ENCODE measurements at places on chromosomes 3 and 15. TPM values are rescaled to one million over a fixed set of nuclear protein-coding genes. Genes with fewer than 3 reads are reported as not detected.

Gene GCSAM
- 5.3 TPM for total RNA-seq

Gene SLC38A3
- total RNA-seq = not detected

Gene GRK7
- total RNA-seq = not detected

Gene LIPC
- total RNA-seq = 1.5 TPM

Gene MKRN2OS
- not detected for total RNA-seq

Gene MYLK
- 0.14 TPM for total RNA-seq

Gene PSMD2
- total RNA-seq = 328 TPM

Gene LYZL4
- not detected for total RNA-seq

Gene ZNF385D
- not detected for total RNA-seq

Gene LRRC2
- total RNA-seq = not detected

GRCh38 chr3:183878071-183878470 is 6.6 kb downstream of the PARL start:
- no peak for DNase-seq

GRCh38 chr15:85688711-85689110 is 106.0 kb downstream of the KLHL25 start:
- DNase-seq = no peak

DNA sequence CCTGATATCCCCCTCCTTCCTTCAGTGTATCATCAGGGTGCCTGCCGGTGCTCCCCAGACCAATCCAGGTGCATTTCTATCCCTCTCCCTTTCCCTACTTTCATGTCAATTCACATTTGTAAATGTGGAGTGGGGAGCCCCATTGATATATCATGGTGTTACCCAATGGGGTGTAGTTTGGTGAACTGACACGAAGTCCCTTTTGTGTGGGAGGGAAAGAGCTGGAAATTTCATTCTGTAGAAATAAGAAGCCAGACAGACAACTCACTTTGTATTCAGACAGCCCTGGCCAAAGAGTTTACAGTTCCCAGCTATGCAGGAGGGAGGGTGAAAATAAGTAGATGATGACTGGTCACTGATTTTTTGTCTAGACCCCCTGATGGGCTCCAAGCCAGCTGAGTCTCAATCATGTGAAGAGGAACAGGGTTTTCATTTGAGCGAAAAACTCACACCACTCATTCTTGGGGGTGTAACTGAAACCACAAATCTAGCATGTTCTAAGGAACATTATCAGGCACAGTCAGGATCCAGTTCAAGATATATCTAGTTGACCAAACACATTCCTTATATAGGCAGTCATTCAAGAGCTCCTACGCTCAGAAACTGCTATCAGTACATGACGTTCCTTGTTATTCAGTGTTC is 58.9 kb downstream of the LMCD1 start:
- DNase-seq = no peak

DNA sequence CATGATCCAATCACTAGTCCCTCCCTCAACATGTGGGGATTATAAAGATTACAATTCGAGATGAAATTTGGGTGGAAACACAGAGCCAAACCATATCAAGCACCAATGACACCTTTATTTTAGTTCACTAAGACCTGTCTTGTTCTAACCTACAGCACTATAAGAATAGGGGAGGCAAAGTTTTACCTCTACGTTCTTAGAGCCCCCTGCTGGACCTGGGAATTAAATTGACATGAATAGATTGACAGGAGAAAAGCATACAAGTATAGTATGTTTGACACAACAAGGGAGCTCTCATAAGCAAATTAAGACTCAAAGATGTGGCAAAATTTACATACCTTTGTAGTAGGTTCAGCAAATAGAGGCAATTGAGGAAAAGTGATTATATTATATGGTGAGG is 974.4 kb upstream of the ALCAM start:
- DNase-seq = no peak

- DNase-seq = no peak
These were observed 59.2 kb upstream of the KLF13 start for GRCh38 chr15:31267161-31268107.

DNA sequence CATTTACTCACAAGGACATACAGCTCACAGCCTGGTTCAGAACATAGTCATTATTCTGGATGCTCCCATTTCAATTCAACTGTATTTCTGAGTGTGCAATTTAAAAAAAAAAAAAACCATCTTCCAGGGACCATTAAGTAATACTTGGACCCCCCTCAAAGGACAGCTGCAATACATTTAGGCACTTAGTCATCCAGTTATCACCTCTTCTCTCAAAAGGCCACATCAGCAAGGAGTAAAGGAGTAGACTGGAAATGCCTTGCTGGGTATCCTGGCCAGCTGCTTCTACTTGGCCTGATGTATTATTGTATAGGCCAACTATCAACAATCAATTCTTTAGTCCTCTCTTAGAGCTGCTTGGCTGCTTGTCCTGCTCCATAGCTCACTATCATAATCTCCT is 211.4 kb upstream of the SETMAR start:
- DNase-seq = no peak

DNA sequence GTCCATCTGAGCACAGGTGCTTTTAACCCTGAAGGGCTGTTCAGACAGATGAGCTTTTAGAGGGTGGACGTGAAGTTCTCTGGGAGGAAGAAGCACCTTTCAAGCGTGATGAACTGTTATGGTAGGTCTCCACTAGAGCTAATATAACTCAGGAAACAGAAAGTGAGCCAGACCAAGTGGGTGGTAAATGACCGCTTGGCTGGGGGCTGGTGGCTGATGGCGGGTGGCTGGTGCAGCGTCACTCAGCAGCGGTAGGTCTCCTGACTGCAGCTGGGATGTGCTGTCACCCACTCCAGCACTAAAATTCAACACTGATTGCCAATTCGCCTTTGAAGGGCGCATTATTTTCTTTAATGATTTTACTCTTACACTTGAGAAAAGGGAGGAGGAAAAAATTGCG is 31.2 kb upstream of the LACTB start:
- DNase-seq = no peak

DNA sequence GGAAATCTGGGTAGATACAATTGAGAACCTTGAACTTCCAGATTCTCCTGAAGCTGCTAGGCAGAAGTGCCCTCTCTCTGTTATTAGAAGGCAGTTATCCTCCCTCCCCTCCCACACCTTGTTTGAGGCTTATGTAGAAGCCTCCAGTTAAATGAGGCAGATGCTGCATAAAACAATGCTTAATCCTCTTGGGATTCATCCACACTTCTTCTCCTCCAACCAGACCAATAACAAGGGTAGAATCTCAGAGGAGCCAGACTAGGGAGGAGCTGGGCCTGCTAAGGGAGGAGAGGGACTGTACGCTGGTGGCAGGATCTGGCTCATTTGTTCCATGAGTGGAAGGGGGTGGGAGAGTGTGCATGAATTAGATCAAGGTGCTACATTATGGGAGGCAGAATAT is 88.3 kb upstream of the PRR23C start:
- no peak for DNase-seq

- DNase-seq = no peak
These were observed 5.9 kb upstream of the TMEM44 start for GRCh38 chr3:194638991-194639605.

GRCh38 chr15:83848315-83849050 is 194.6 kb downstream of the ADAMTSL3 start:
- DNase-seq = no peak

DNA sequence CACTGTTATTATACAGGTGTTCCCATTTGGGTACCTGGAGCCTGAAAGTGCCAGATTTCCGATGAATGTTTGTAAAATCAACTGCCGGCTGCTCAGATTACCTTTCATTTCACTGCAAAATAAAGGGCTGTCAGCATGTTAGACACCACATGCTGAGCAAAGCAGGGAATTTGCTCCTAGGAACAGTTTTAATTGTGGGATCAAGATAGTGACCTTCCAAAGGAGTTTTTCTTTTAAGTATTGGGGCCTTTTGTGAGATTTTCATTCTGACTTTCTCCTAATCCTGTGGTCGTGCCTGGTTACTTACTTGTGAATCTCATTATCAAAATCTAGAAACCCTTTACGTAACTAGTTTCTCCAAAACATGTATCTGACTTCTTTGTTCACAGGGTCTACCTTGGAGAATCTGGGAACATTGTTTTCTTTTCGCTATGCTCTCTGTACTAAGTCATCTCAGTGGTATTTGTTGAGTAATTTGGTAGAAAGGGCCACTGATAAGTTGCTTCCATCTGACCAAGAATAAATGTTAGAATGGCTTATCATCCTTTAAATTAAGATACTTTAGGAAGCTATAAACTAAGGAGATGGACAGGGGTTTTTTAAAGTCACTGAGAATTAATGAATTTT is 40.8 kb upstream of the LRTM1 start:
- DNase-seq = no peak

DNA sequence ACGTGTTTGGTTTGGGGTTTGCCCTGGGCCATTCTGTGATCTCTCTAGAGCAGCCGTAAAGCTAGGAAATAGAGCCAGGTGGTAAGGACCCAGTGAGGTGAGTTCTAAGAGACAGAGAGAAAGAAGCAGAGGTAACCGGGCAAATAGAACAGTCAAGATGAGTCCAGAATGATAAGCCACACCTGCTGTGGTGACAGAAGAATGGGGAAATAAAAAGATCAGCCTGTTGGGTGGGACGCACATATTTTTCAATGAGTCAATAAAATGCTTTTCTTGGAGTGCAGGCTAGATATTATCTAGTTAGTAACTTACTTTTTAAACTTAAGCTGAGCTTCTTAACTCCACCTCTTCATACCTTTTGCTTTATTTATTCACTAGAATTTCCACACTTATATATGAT is 135.0 kb downstream of the NFKBIZ start:
- DNase-seq = no peak

GRCh38 chr15:42349186-42349585 is 10.1 kb upstream of the CAPN3 start:
- DNase-seq = no peak

- DNase-seq = no peak
These were observed 63.6 kb downstream of the AAGAB start for GRCh38 chr15:67190813-67191212.

- no peak for DNase-seq
These were observed 8.8 kb upstream of the TTBK2 start for GRCh38 chr15:42929306-42929848.

DNA sequence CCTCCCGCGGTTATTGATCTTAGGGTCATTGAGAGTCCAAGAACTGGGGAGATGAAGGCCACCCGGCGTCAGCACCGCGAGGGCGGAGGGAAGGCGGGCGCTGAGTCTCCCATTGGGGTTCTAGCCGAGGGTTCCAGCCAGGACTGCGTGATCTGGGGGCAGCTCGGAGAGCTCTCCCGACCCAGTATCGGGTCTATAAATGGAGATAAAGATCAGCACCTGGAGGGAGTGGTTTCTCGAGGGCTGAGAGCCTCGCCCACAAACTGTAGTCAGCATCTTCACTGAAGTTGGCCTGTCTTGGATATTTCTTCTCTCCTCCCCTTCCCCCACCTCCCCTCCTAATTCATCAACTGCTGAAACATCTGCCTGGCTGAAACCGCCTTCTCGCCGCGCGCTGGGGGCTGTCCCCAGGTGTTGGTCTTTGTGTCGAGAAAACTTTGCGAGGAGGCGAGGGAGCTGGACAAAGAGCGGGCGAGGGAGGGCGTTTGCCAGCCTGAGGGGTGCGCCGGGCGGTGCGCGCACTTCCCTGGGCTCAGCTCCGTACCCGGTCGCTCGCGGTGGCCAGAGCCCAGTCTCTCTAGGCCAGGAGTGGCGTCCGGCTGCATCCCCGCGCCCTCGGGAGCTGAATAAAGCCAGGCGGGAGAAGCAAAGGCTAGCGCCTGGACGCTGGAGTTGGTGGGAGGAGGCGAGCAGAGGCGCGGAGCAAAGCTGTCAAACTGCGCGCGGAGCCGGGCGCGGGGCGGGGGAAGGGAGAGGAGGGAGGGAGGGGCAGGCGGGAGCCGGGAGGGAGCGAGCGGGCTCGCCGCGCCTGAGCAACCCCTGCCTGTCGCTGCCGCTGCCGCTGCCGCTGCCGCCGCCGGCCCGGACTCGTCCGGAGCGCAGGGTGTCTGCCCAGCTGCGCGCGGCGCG is at the start of gene ST8SIA2:
Gene ST8SIA2 (plus strand): TSS at position 811 of the 909 bp plus-strand sequence. CDS start 184 bp downstream, outside the sequence.
- DNase-seq = no peak

DNA sequence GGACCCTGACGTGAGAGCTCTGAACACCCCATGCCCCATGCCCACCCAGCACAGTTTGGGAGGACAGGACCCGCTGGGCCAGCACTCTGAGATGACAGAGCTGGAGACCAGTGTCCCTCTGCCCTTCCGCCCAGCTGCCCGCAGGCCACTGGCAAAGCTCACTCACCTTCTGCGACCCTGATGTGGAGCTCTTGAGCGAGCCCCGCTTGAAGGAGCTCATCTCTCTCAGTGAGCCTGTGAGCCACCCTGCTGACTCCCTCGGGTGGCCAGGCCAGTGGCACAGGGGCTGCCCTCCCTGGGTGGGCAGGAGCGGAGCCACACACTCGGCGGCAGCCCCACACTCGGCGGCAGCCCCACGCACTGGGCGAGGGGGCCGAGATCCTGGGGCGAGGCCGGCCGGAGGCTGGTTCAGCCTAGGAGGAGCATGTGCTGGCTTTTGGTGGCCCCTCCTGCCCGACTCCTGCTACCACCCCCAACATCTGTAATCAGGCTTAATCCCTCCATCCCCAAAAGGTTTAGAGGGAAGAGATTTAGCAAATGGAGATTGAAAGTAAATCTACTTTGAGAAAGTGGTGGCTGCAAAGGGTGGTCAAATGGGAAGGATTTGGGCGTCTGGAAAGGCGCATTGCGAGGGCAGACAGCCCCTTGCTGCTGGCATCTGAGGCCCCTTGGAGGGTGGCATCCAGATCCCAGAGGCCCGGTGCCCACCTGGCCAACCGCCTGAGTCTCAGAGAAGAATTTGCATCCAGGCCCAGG is 59.4 kb upstream of the TRPM1 start:
- DNase-seq = no peak

DNA sequence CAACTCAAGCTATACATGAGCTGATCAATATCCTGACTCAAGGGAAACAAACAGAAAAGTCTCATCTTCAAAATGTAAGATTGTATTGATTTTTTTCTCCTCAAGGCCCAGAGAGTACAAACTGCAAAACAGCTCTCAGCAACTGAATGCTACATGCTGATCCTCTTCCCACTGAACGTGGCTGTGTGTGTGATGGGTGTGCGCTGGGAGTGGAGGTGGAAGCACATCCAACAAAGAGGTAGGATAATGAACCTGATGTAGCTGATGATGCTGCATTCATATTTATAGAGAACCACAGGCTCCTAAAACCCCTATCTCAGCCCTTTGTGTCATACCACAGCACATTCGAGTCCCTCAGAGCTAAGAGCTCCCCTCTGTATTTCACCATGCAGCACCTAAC is 56.8 kb downstream of the GABRB3 start:
- DNase-seq = no peak

All from natural killer cell treated with Interleukin-12 subunit alpha and Interleukin-12 subunit beta and Interleukin-15 and Interleukin-18, amount 100 ng/mL, for 72 hours (primary cell).